ENCODE measurements at places on chromosomes 5 and 9. TPM values are rescaled to one million over a fixed set of nuclear protein-coding genes. Genes with fewer than 3 reads are reported as not detected.
A peak's percentile ranks its signal among the peaks of the same experiment; 100 is the strongest.

DNA sequence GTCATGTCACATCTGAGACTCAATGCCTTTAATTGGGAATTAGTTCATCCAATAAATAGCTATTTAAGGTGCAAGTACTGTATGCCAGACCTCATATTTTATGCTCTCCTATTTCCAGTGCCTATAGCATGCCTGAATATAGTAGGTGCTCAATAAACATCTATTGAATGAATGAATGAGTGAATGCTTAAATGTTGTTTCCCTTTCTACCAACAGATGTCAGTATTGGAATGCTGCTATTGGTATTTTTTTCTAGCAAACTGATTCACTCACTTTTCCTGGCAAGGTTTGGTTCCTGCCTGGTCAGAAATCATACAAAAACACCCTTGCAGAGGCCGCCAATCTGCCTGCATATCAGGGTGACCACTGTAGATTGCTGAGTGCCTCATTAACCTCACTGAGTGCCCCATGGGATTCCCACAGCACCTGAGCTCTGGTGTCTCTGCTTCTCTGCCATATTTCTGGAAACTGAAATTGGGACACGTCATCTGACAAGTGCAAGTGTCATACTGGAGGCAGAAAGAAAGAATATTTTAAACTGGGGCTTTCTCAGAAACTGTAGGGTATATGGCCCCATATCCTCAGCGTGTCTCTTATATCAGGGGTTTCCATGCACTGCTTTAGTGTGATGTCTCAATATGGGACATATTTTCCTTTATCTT, 359.7 kb downstream of the TRIM32 start:
- no peak for DNase-seq

CTXN3 gene
- total RNA-seq = not detected

DNA sequence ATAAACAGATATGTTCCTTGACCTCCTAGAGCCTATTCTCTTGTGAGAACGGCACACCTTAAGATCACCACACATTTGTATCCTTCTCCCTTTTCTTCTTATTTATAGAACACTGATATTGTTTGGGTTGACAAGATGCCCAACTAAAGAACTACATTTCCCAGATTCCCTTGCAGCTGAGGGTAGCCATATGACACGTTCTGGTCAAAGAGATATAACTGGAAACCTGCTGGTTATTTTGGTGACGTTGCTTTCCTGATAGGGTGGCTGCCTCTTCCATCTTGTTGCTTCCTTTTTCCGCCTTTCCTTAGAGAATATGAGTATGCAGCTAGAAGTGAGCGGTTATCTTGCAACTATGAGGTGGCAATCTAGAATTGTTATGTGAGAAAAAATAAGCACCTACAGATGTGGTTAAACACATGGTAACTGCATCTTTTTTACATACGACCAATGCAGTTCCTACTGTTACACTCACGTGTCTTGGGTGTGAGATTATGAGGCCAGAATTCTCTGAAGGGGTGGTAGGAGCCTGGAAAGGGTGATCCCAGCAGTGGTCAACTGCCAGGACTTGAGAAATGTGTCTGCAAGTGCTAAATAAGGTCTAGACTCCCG, 72.9 kb downstream of the SEC61B start:
- no peak for DNase-seq

DNA sequence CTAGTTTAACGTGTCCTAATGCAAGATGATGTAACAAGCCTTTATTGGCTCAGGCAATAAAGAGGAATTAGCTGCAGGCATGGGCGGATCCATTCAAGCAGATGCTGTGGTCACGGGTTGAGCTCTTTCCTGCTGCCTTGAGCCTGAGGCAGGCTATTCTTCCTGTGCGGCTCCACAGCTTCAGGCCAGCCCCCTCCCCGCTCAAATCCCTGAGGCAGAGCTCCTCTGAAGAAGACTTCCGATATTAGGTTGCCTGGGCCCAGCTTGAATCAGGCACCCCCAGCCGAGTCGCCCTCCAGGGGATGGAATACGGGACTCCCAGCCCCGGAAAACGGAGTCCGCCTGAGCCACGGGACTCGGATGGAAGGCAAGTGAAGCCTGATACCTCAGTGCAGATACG, 95.0 kb upstream of the RUFY1 start:
- DNase-seq = no peak

GRCh38 chr9:82188817-82189216, 200.2 kb downstream of the SPATA31D1 start:
- DNase-seq = no peak

DNA sequence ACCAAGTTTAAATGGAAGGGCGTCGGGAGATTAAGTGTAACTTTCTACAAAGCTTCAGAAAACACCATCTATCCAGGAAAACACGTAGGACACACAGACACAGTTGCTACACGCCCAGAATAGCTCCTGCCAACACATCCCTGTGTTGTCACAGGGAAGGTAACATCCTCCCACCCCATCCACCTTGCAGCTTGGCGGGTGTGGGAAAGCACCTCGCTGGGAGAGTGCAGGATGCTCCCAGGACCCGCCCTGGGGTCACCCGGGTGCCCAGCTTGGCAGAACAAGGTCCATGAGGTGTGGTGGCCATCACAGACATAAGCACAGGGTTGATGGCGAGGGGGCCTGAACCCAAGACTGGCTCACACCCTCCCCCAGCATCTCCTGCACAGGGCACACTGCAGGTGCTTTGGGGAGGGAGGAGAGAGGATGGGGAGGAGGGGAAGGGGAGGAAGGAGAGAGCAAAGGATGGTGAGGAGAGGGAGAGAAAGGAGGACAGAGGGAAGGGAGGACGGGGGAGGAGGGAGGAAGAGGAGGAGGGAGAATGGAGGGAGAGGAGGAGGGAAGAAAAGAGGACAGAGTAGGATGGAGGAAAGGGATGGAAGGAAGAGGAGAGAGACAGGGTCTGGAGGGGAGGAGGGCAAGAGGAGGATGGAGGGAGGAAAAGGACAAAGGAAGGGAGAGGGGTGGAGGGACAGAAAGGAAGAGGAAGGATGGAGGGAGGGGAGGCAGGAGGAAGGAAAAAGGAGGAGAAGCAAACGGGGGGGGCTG, 37.2 kb downstream of the GOLM1 start:
- no peak for DNase-seq

- DNase-seq = no peak
Observed at GRCh38 chr9:96483197-96483596, 33.2 kb downstream of the HABP4 start.

ADAMTS13 gene
- total RNA-seq = 3.9 TPM

DNA sequence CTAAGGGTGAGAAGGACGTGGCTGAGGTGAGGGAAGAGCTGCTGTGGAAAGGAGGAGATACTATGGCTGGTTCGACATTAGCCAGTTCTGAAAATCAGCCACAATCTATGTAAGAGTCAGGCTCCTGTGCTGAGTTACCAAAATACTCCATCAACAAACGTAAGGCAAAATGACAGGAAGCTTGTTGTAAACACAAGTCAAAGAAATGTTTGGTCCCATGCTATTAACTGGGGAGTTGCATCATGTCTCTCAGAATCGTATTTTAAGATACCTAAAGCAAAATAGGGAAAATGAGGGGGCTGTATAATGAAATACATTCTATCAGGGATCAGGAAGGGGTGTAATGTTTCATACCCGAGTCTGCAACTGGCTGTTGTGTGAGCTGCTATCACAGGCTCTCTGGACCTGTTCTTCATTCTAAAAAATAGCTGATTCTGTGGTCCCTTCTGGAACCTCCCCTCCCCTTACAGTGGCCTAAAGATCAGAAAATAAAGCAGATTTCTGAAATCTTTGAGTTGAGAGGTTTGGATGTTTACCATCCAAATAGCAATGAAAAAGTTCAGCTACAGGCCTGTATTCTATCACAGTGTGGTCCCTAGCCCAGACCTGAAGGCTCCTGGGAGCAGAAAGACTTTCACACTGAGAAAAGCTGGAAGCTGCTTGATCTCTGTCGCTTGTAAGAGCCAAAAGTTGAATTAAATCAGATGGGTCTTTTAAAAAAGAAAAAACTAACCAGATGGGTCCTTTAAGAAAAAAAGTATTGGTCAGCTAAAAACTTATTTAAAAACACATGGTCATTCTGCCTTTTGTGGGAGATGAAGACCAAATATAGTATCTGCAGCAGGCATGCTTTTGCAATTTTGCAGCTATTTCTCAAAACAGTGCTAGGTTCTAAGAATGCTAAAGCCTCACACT, 97.8 kb upstream of the SMC5 start:
- DNase-seq = no peak

IFNK gene
- total RNA-seq = not detected

- no peak for DNase-seq
Observed at GRCh38 chr9:71675105-71675856, 93.0 kb downstream of the CEMIP2 start.

TRMO gene
- 15.4 TPM for total RNA-seq

DNA sequence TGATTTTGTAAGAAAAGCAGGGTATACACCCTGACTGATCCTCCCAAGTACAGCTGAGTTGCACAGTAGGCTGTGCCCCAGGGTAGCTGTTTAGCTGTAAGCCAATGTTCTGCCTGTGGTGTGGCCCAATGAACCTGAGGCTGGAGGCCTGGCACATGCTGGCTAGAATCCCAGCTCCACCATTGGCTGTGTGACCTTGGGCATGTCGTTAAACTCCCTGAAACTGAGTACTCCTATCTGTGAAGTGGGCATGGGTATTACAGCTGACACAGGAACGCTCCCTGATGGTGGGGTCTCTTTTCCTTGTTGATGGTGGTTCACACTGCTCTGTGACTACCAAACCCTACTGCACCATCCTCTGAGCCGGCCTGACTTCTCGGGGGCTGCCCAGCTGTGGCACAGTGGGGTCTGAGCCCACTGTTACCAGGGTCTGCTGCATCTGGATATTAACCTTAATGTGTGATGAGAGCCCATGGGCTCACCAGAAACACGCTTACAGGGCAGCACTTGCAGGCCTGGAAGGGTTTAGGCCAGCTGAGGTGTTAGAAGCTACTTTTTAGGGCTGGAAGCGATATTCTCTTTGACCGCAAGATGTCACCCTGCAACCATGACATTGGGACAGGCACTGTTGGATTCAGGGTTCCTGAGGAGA, 7.0 kb upstream of the GADD45G start:
- DNase-seq = peak; percentile 47

GRCh38 chr5:151758141-151758429, 346 bp downstream of the ATOX1 start:
- DNase-seq = no peak

PAPPA gene
- total RNA-seq = not detected

DNA sequence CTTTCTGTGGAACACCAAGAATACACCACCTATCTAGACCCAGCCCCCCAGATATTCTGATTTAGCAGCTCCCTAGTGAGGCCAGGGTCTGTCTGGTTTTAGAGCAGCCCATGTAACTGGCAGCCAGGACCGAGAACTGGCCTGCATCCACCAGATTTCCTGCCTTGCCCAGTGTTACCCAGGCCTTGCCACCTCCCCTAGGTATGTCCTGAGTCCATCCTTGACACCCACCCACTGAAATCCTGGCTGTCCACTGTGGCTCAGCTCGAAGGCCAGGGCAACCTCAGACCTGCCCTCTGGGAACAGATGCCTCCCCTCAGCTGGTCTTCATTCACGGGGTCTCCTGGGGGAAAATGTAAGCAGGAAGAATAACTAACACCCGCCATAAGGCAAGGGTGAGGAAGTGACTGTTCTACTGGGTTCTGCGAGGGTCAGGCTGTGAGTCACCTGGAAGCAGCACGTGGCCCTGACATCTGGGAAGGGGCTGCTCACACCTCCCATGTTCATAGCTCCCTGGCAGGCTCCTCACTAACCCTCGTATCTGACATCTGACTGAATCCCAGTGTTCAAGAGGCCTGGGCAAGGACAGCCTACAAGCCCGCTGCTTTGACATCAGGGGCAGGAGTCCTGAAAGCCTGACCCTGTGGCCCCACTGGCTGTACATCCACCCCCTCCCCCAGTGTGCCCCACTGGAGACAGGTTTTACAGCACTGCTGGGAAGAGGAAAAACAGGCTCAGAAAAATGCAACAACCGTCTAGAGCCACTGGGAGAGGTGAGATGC, 72.7 kb downstream of the SEMA4D start:
- DNase-seq = peak; percentile 29

GRCh38 chr5:112643339-112643971, 94.2 kb upstream of the APC start:
- DNase-seq = no peak

DNA sequence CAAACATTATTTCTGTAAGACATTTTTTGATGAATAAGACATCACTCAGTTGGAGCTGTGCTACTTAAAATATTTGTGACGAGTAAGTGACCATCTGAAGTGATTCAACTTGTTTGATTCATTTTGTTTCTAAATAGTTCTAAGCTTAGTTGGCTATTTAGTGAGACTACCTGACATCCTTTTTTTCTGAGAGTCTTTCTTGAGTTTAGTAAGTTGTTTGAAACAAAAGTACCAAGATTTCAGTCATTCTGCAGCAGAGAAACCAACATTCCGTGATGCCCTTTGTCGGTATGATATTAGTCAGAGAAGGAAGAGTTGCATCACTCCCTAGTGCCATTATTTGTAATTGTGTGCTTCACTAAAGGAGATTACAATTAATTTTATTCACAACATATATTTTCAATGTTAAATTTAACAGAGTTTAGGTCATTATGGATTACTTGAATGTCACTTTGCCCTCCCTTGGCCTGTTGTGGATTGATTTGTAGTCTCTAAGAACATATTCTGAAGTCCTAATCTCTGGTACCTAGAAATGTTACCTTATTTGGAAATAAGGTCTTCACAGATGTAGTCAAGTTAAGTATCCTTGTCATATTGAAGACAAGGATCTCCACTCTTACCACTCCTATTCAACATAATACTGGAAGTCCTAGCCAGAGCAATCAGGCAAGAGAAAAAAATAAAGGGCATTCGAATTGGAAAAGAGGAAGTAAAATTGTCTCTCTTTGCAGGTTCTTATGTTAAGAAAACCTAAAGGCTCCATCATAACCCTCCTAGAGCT, 212.2 kb downstream of the PCSK1 start:
- peak; percentile 52 for DNase-seq

SLC6A3 gene
- total RNA-seq = not detected

DNA sequence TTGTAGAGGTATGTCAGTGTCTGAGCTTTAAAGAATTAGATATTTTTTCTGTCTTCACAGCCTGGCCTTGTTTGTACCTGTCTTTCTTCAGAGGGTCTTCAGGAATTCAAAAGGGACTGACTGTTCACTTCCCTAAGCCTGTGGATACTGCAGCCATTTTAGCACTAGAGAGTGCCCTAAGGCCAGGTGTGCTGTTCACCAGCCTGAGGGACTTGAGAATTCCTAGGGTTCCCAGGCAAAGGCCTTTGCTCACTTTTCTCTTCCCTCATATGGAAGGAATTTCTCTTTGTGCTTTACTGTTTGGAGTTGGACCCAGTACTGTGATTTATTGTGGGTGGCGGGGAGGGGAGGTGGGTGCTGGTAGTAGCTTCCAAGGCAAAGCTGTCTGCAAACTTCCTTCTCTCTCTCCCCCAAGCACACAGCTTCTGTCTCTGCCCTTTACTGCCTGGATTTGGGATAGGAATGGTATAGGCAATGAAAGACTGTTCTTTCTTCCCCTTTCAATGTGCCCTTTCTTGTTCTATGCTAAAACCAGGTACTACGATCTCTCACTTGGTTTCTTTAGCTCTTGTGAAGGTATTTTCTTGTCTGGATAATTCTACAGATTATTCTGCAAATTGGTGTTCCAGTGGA, 9.7 kb upstream of the LRRC70 start:
- no peak for DNase-seq

GRCh38 chr9:38015906-38016305, 53.1 kb downstream of the SHB start:
- no peak for DNase-seq

GRCh38 chr9:4027606-4028005, 272.3 kb downstream of the GLIS3 start:
- no peak for DNase-seq

- DNase-seq = no peak
Observed at GRCh38 chr9:97660847-97661246, 27.2 kb downstream of the NCBP1 start.

C9orf153 gene
- total RNA-seq = not detected

Data from activated T-cell treated with anti-CD3 and anti-CD28 coated beads, Interleukin-2, amount 50 U/mL, for 72 hours (primary cell).